ENCODE measurements at places on chromosomes 6 and 20.
A peak's percentile ranks its signal among the peaks of the same experiment; 100 is the strongest.

GRCh38 chr6:132128424-132128823 lies 177.3 kb upstream of the CCN2 start:
- DNase-seq: no peak

DNA sequence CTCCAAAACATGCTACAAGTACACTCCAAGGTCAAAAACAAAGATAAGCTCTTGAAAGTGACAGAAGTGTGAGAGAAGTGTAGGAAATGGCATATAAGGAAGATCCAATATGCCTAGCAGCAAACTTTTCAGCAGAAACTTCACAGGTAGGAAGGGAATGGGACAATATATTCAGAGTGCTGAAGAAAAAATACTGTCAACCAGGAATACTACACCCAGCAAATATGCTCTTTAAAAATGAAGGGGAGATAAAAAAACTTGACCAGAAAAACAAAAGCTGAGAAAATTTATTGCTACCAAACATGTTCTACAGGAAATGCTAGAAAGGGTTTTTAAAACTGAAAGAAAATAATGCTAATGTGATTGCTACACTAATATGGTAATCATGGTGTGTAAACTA lies 46.2 kb downstream of the THBS2 start:
- DNase-seq: no peak

GRCh38 chr20:23042270-23042669 lies 7.2 kb downstream of the SSTR4 start:
- DNase-seq: no peak

GRCh38 chr6:52335576-52335975 lies 26.4 kb upstream of the PAQR8 start:
- no peak for DNase-seq

- DNase-seq: no peak
Measured at GRCh38 chr6:163389354-163389753, 25.2 kb upstream of the QKI start.

GRCh38 chr6:82086944-82087343 lies 160.6 kb downstream of the IBTK start:
- no peak for DNase-seq

DNA sequence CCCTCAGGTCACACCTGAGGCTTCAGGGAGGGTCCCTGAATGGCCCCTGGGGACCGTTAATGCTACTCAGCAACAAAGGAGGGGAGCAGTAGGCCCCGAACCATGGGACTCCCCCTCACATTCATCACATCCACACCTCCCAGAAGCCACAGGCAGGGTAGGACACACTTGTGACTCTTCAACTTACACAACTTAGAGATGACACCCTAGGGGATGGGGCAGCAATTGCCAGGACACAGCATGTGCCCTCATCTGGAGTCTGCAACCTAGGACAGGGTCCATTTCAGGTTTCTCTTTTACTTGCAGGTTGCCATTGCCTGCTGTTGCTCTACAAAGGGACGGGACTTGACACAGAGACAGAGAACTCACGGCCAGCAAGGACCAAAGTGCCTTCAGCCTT lies 770 bp downstream of the ULBP3 start:
- DNase-seq: no peak

DNA sequence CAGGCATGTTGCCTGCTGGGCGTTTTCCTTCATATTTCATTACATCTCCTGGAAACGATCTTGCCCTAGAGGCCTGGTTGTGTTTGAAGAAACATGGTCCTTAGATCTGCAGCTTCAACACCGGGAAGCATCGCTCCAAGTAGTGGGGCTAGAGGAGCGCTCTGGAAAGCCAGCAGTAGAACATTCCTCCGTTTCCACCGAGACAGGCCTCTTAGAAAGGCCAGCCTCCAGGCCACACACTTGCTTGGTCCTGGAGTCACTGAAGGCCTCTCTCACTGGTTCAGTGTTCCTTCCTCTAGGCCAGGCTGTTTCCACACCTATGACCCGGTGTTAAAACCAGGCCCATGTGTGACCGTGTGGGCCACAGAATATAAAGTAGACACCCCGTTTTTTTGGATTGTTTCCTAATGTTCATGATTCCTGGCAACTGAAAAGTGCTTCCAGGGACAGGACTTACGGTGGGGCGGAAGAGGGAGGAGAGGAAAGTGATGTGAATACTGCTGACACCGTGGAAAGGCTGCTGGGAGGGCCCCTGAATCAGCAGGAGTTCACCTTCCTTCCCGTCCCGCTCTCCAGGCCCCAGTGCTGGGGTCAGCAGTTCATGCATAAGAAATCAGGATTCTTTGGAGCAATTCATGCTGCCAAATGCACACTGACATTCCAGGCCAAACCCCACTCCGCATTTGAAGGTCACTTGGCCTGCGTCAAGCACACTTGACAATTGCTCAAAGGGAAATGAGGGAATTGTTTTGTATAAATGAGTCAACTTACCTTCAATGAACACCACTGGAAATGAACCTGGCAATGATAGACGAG lies 83.8 kb downstream of the IYD start:
- no peak for DNase-seq

GRCh38 chr6:37369321-37370201 lies 15.8 kb downstream of the RNF8 start:
- peak; percentile 14 for DNase-seq

- DNase-seq: no peak
Measured at GRCh38 chr6:168390749-168391420, 50.1 kb upstream of the SMOC2 start.

DNA sequence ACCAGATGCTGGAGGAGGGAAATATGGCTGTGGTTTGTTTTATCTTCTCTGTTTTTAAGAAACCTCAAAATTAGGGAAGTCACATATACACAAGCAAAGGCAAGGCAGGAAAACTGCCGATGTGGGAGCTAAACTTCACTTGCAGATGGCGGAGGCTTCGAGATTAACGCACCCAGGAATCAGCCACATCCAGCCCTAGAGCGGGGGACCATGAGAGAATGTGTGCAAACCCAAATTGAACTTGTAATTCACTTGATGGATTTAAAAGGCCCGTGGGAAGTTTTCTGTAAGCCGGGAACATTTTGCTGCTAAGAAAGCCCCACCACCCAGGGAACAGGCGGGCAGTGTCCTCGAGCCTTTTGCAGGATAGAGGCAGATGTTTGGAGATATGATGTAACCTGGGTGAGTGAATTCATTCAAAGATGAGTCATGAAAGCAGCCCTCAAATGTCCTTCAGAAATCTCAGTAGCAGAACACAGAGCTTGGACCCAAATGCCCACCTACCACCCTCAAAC lies 39.9 kb downstream of the PREX1 start:
- peak; percentile 70 for DNase-seq

DNA sequence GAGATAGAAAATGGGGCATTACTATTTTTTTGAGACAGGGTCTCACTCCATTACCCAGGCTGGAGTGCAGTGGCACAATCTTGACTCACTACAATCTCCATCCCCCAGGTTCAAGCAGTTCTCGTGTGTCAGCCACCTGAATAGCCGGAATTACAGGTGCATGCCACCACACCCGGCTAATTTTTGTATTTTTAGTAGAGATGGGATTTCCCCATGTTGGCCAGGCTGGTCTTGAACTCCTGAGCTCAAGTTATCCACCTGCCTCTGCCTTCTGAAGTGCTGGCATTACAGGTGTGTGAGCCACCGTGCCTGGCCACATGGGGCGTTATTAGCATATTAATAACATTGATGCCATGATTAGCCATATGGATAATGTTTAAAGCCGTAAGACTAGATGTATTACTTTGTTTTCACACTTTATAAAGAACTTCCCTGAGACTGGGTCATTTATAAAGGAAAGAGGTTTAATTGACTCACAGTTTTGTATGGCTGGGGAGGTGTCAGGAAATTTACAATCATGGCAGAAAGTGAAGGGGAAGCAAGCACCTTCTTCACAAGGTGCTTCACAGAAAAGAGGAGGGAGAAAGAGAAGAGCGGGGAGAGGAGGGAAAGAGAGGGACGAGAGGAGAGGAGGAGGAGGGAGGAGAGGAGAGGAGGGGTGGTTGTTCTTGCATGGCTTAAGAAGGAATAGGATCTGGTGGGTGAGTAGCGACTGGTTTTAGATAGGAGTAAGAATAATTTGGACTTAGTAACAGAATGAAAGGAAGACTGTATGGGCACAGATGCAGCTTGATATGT lies 51.9 kb downstream of the MYO6 start:
- DNase-seq: no peak

GRCh38 chr6:33117811-33118277 lies 42.1 kb downstream of the HLA-DPB1 start:
- no peak for DNase-seq

DNA sequence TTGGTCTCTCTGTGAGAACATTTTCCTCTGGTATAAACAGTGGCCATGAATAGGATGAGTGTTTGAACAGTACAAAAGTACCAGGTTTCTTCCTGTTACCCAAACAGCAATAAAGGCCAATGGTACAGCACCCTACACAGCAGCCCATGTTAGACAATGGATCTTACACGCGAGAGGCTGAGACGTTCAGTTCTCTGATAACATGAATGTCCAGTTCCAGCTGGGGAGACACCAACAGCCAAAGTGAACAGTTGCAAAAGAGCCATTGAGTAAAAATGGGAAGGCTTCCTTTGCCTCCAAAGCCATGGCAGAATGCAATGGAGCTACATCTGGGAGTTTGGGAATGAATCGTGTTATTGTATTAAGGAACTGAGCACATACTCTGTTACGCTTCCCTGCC lies 246.8 kb upstream of the SGK1 start:
- no peak for DNase-seq

GRCh38 chr6:69668916-69669315 lies 127.9 kb downstream of the LMBRD1 start:
- DNase-seq: no peak

DNA sequence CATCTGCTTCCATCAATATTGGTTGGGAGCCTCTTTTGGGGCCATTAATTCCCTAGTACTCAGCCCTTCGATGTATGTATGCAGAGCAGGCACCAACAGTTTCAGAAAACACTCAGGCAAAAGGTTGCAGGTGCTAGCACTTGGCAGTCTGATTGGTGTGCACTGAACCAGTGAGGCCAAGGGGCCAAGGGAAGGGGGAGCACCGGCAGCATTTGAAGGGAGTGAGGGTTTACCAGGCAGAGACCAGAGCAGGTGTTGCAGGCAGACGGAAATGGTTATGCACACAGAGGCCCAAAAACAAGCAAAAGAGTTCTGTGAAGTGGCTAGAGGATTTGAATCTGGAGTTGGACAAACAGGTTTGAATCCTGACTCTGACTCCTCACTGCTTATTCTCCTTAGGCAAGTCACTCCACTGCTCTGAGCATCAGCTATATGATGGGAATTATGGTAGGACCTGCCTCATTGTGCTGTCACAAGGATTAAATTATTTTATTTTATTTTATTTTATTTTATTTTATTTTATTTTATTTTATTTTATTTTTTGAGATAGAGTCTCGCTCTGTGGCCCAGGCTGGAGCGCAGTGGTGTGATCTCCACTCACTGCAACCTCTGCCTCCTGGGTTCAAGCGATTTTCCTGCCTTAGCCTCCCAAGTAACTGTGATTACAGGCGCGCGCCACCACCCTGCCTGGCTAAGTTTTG lies 58.1 kb upstream of the SHLD1 start:
- no peak for DNase-seq

DNA sequence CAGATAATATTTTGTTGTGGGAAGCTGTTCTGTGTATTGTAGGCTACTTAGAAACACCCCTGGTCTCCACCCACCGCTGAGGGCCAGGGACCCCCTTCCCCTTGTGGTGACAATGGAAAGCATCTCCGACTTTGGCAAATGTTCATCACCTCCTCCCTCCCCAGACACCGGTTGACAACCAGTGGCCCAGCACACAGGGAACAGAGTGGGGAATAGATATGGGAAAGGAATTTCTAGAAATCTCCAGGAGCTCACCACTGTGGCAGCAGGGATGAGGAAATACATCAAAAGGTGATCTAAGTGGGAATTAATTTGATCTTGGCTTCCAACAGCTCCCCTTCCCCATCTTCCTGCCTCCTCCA lies 257.3 kb upstream of the FOXQ1 start:
- DNase-seq: no peak

DNA sequence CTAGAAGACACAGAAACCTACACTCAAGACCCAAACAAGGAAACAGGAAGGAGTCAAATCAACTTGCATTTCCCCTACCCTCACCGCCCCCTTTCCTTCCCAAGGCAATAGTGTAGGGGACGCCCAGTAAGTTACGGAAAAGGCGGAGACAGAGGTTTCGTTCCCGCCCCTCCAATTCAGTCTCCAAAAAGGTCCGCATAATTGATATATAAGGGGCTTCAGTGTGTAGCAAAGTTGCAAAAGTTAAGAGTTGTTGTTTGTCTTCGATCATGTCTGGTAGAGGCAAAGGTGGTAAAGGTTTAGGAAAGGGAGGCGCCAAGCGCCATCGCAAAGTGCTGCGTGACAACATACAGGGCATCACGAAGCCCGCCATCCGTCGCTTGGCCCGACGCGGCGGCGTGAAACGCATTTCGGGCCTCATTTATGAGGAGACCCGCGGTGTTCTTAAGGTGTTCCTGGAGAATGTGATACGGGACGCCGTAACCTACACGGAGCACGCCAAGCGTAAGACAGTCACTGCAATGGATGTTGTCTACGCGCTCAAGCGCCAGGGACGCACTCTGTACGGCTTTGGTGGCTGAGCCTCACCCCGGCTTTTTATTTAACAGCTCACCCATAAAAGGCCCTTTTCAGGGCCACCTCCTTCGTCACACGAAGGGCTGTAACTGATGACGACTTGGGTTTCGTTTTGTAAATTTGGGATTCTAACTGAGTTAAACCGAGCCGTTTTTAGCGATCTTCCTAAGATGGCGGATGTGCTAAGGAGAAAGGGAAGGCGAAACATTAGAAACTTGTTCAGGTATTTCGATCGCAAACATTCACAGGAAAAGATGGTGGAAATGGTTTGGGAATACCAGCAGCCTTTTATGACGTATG lies 124.6 kb upstream of the BTN3A2 start:
- DNase-seq: peak; percentile 40

DNA sequence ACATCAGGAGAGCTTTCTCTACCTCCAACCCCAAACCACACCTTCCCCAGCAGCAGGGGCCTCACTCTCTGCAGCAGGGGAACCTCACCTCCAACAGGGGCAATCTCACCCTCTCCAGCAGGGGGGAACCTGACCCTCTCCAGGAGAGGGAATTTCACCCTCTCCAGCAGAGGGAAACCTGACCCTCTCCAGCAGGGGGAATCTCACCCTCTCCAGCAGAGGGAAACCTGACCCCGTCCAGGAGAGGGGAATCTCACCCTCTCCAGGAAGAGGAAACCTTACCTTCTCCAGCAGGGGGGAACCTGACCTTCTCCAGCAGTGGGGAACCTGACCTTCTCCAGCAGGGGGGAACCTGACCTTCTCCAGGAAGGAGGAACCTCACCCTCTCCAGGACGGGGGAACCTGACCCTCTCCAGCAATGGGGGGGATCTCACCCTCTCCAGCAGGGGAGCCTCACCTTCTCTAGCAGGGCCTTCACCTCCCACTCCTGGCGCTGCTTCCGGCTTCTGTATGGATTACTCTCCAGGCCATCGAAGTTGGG lies 3.1 kb downstream of the B3GALT4 start:
- peak; percentile 52 for DNase-seq

GRCh38 chr6:120303527-120303926 lies 954.0 kb upstream of the MAN1A1 start:
- DNase-seq: no peak

DNA sequence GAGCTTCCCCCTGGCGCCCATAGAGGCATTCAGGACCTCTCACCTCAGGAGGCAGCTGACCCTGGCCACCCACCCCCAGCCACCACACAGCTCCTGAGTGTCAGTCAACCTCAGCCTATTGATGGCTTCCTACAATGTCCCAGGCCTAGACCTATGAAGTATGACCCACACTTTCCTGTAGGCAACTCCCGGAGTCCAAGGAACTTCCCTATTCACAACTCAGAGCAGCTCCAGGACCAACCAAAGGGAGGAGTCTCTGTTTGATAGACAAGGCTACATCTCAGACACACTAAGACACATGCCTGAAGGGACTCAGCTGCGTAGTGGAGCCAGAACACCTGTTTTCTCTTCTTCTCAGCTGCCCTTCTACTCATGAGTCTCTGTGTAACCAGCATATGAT lies 169.1 kb downstream of the MAFB start:
- no peak for DNase-seq

Data from AG20443 (cell line).